ENCODE measurements at places on chromosomes 16 and 17.

- DNase-seq = no peak
Observed at GRCh38 chr17:76281573-76282371, 16.6 kb downstream of the UBALD2 start.

DNA sequence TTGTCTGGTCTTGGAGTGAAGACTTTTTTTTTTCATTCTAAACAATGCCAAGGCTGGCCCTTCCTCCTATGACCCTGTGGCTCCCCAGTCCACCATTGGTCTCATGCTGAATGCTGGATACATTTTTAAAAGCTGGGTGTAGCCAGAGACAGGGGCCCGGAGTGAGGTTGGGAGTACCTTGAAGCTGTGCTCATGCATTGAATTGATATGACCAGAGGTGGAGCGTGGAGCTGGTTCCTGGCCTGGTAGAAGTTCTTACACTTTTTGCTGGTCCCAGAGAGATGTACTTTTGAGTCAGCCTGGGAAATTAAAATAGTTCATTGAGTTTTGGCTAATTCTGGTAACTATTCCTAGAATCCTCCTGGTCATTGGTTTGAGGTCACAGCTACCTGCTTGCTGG, 83.6 kb downstream of the CMIP start:
- DNase-seq = no peak

- DNase-seq = no peak
Observed at GRCh38 chr17:3512505-3513171, 36.8 kb downstream of the ASPA start.

GRCh38 chr17:29707212-29707571, 84.5 kb upstream of the CORO6 start:
- DNase-seq = no peak

GRCh38 chr16:27402964-27403600, 1.1 kb downstream of the IL21R start:
- no peak for DNase-seq

GRCh38 chr17:46886310-46886663, 34.9 kb downstream of the WNT9B start:
- DNase-seq = no peak

DNA sequence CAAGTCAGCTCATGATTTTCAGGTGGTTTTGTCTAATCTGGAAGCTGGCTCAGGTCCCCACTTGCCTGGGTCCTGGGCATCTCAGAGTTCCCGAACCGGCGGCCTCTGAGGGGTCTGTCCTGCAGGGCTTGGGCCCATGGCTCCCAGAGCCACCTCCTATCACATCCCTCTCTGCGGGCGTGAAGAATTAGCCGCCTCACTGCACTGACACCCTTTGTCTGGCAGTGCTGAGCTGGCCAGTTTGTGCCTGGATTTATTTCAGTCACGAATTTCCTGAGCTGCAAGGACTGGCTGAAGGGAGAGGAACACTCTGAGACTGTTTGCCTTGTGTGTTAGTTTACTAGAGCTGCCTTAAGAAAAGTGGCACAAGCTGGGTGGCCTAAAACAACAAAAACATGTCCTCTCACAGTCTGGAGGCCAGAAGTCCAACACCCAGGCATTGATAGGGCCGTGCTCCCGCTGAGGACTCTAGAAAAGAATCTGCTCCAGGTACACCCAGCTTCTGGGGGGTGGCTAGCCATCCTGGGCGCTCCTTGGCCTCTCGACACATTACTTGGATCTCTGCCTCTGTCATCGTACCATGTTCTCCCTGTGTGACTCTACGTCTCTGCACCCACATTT, 217.5 kb upstream of the DYNLRB2 start:
- no peak for DNase-seq

All from GDM1 (cell line).